ENCODE measurements at places on chromosomes 3 and 15. TPM values are rescaled to one million over a fixed set of nuclear protein-coding genes. Genes with fewer than 3 reads are reported as not detected.

ISLR gene
- not detected for total RNA-seq

GRCh38 chr15:73051391-73051806 is 864 bp upstream of the NEO1 start:
- no peak for DNase-seq

GRCh38 chr15:87144775-87145174 is 1065.1 kb downstream of the AGBL1 start:
- DNase-seq = no peak

DNA sequence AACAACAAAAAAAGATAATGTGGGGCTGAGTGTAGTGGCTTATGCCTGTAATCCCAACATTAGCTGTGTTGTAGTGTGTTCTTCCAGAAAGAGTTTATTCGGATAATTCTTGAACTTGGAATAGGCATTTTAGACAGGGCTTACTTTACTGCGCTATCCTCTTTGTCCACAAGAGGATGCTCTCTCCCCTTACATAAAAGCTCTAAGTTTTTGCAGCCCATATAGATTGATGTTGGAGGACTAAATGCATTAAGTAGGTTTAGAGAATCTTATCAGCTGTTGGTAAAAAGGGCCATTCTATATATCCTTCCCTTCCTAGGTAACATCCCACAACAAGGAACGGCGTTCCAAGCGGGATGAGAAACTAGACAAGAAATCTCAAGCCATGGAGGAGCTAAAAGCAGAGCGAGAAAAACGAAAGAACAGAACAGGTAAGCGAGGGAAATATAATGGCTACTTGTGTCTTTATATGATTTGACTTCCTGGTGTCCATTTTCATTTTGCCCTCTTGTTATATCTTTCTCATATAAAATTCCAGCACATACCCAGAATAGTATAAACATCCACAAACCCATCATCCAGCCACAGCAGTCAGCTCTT is 27.8 kb upstream of the ITPKA start:
- no peak for DNase-seq

DNA sequence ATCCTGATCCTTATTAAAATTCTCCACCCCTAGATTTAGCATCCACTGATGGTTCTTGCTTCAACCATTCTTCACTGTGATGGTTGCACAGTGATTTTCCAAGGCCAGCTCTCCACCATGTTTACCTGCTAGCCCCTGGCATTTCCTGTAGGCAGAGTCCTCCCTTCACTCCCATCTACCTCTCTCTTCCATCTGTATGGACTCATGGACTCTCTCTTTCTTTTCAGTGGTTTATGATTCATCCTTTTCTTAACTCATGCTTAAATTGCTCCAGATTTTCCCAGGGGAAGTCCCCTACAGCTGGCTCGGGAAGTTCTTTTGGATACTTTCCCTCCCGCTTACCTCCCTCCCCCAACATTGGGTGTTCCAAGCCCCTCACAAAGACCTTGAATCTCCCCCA is 18.7 kb downstream of the TGM4 start:
- peak; percentile 67 for DNase-seq

DNA sequence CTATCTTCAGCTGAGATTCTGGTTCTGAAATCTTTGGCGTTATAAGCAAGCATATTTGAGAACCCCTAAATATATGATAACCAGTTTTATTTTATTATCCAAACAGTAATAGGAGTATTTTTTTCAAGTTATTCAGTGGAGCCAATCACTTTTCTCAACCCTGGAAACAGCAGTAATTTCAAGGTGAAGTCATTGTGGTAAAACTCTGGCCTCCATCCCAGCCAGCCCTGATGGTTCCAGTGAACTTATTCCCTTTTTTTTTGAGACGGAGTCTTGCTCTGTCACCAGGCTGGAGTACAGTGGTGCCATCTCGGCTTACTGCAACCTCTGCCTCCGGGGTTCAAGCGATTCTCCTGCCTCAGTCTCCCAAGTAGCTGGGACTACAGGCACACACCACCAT is 545.4 kb upstream of the IL12A start:
- DNase-seq = no peak

GRCh38 chr15:35756623-35757022 is 210.7 kb upstream of the DPH6 start:
- no peak for DNase-seq
